ENCODE measurements at places on chromosomes 3 and 15.

- no peak for DNase-seq
Observed at GRCh38 chr15:48516121-48516520, 129.4 kb downstream of the FBN1 start.

DNA sequence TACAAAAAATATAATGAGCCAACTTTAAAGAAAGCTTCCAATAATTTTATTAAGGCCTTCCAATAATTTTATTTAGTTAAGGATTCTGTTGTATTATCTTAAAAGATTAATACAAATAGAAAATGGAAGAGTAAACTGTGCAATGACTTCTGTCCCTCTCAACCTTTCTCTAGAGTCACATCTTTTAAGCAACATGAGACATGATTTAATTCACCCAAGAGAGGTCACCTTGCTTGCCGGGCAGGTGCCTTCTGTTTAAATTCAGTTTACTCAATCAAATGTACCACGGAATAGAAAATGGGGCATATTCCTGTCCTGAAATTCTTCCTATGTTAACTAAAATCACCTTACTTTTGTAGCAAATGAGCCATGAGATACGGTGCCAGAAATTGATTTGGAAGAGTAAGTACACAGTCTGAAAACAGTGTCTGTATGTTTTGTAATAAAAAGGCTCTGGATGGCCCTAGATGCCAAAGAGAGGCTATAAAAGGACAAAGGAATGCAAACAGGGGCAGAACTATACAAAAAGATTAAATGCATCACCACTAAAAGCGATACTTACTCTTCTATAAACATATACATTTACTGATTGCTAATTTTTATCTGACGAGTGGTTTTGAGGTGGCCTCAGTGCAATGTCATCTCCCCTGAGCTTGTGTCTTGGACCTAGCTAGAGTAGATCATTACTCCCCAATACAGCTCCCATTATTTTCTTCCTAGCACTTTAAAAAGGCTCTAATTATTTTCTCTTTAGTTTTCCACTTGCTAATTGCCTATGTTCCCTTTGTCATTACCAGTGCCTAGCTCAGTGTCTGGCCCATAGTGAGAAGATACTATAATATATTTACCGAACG lies 134.0 kb downstream of the FHIT start:
- DNase-seq, result no peak

DNA sequence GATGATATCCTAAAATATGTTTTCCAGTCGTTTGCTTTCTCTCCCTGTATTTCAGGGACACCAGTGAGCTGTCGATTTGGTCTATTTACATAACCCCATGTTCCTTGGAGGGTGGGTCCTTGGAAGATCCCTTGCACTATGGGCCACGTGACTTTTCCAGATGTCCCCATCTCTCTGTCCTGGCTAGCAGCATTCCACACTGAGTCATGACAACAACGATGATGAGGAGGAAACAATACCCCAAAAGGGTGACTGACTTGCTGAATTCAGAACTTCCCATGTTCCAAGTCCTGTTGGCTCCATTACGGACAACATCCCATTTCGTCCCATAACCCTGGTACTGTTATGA lies 134.3 kb downstream of the NSMCE3 start:
- no peak for DNase-seq

DNA sequence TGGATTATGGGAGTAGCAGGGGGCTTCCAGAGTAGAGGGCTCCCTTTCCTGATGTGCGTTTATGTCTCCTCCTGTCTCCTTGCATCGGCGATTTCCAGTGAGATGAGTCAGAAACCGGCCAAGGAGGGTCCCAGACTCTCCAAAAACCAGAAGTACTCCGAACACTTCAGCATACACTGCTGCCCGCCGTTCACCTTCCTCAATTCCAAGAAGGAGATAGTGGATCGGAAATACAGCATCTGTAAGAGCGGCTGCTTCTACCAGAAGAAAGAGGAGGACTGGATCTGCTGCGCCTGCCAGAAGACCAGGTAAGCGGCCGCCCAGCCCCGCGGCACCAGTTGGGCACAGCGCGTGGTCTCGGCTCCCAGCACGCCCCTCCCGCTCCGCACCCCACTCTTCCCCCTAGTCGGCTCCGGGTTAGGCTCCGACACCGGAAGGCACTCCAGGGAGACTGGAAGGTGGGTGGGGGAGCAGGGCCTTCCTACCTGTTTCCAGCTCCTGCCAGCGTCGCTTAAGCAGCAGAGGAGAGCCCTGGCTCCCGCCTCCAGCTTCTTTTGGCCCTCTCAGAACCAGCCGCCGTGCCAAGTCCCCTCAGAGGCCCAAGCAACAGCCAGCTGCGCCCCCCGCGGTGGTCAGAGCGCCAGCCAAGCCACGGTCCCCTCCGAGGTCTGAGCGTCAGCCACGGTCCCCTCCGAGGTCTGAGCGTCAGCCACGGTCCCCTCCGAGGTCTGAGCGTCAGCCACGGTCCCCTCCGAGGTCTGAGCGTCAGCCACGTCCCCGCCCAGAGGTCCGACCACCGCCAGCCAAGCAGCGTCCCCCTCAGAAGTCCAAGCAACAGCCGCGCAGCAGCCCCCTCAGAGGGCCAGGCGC lies 34.7 kb downstream of the MOBP start:
- DNase-seq, result no peak

DNA sequence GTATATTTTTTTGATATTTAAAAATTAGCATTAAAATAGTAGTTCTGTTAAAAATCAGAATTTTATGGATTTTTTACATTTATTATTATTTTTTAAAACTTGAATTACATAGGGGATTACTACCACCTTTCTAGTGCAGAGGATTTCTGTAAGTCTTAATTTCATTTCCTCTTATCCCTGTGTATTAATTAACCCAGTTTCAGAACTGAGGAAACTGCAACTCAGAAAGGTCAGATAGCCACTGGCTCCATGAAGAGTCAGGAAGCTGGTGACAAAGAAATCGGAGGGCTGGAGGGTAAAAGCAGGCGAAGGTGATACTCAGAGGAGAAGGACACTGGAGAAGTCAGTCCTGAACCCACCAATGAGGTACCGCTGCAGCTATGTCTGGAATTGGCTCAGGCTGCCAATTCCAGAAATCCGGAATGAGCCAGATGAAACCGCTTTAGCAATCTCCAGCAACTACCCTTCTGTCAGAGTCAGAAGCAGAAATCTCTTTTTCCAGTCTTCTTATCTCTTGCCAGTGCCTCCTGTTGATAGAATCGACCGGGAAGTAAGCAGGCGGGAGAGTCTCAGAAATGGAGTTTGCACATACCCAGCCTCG lies 308.5 kb downstream of the SV2B start:
- DNase-seq, result no peak

- no peak for DNase-seq
Observed at GRCh38 chr15:86041399-86041798, 38.3 kb upstream of the AGBL1 start.

DNA sequence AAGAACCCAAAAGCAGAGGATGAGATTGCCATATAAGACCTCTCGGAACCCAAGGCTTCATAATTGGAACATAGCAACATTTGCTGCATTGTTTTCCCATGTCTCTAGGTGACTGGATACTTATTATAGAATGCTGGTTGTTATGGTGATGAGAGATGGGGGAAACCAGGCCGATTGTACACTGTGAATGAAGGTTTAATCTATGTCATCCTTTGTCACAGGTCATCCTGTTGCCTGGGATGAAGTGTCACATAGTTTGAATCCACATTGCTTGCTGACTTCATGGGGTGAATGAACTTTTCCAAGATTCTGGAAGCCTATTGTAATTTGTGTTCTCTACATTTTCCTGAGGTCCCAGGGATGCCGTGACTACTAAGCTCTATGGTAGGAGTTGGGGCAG lies 41.8 kb downstream of the CLEC3B start:
- no peak for DNase-seq

GRCh38 chr15:69591905-69592508 lies 139.4 kb downstream of the RPLP1 start:
- no peak for DNase-seq

DNA sequence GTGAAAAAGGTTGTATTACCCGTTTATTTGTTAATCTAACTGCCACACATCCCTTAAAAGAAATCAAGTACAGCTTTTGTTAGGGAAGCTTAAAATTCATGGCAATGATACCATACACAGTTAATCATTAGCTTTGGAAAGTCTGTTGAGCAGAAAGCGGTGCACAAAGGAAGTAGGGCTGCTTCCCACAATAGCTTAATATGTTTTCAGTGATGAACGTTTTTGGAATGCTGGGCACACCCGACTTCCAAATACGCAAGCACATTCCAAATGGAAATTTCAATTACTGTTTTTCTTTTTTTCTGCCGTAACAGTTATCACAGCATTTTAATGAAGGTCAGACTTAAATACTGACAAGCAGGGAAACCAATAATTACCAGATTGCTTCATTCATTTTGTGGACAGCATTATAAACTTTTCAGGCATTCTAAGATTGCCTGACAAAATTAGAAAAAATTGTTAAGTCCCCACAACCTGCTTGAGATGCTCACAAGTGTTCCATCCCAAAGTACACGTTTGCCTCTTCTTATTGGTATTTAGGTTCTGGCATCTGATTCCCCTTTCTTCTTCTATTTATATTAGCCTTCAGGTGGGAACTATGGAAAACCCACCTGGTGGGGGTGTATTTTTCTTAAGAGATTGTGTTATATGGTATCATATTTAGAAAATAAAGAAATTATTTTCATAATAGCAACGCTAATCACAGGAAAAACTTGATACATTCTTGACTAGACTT lies 1.1 kb upstream of the ECT2 start:
- peak; percentile 86 for DNase-seq

GRCh38 chr3:126126811-126127431 lies 43.0 kb upstream of the SLC41A3 start:
- DNase-seq, result no peak

DNA sequence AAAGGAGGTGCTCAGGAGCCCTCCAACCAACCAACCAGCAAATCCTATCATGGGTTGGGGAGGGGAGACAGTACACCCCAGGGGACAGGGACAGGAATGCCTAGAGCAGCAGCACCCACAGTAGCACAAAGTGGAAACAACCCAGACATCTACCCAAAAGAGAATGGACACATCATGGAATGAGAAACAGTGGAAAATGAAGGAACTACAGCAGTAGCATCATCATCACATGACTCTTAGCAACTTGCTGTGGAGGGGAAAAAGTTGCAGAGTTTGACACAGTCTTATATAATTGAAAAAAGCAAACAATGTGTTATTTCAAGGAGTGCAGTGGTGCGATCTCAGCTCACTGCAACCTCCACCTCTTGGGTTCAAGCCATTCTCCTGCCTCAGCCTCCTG lies 11.0 kb downstream of the C3orf22 start:
- no peak for DNase-seq

- peak; percentile 86 for DNase-seq
Observed at GRCh38 chr3:188365988-188366698, 212.2 kb downstream of the LPP start.

DNA sequence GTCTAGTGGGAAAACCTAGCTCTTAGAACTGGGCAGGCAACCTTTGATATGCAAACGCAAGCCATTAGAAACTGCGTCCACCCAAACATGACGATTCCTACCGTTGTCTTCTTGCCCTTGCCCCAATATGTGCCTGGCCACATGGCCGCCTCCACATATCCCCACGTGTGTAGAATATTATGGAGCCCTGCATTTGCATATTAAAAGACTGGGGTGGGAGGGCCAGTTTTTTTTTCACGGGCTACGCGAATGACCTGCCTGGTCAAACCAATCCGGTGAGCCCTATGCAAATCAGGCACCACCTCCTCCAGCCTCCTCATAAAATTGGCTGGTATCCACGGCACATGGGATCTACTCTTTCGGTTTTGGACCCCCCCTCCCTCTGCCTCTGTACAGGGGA lies 381.0 kb upstream of the RGMA start:
- no peak for DNase-seq

DNA sequence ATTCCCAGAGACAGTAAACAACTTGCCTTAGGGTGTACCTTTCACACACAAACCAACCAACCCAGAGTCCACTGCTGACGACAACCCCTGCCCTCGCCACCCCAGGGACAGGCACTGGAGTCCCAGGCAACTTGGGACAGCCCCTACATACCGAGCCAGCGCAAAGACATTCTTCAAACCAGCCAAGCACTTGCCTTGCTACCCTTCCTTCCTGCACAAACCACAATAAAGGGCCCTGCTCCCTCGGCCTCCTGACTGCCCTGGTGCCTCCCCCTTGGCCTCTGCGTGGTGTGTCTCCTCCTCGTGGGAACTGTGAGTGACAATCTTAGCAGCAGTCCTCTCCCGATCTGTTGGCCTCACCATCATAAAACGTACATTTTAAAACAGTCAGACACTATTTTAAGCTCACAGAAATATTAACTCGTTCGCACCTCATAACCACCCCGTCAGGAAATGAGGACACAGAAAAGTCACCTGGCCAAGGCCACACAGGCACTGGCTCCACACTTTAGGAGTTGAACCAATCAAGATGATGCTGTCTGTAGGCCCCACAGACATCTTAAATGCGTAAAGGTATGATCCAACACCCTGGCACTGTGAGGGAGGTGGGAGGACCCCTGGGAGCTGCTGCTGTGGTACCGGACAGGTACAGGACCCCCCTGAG lies 113.8 kb downstream of the ADCY5 start:
- no peak for DNase-seq

DNA sequence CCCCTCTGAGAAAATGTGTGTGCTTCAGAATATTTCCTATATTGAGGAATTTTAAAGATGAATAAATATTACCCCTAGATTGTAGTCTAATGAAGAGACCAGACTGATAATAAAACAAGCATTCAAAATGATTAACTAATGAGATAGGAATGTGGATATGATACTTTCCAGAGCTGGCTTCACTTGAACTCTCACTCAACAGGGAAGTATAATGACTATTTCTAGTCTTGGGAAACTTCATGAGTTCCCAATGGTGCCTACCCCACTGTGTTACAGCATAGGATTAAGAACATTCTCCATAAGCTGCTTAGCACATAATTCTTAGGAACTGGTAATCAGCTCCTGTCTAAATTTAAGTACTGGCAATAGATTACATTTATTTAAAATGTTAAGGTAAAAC lies 261.5 kb upstream of the ZNF385D start:
- DNase-seq, result peak; percentile 61

DNA sequence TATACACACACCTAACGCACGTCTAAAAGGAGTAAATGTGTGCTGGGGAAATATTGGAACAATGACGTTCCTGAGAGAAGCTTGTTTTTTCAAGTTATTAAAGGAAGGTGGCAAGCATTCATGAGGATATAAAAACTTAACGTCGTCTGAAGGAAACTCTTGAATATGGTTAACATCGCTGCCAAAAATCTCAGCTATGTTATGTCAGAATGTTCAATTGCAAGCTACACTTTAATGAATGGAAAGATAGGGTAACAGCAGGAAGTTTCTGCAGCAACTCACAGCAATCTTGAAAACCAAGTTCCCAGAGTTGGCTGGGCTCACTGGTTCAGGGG lies 54.3 kb upstream of the MEF2A start:
- peak; percentile 10 for DNase-seq

DNA sequence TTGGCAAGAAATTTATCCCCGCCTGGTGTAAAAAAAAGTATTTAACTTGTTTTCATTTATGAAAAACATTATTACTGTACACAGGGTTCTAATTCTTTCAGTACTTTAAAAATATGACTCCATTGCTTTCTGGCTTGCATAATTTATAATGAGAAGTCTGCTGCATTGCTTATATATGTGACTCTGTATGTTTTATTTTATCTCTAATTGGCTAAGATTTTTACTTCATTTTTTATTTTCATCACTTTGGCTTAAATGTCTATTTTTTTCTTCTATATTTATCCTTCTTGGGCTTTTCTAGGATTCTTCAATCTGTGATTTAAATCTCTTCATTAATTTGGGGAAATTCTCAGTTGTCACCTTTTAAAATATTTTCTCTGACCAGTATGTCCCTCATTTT lies 636.6 kb upstream of the NR2F2 start:
- DNase-seq, result peak; percentile 38

Data from amniotic epithelial cell (primary cell).